Activated CD8-positive, alpha-beta T cell treated with anti-CD3 and anti-CD28 coated beads, Interleukin-2, amount 10 ng/mL, durations not matched to agents 7 days and 5 days (primary cell): ENCODE measurements at places on chromosomes 2 and 18. TPM values are rescaled to one million over a fixed set of nuclear protein-coding genes. Genes with fewer than 3 reads are reported as not detected.

DNA sequence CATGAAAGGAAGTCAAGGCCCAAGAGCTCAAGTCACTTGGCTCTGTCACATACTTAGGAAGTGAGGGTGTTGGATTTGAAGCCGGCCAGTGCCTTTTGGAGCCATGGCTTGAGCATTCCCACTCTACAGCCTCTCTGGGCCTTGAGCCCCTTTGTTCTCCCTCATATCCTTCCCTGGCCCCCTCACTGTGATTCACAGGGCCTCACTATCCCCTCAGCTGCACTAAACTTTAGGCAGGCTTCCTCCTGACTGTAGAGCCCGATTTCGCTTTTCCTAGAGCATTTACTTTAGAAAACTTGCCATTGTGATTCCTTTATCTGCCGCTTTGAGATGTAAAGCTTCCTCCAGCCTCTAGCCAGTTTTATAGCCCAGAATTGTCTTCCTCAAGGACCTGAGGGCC, 107.6 kb downstream of the FBXO15 start:
- no peaks in the 10 kb centered on the region for H3K4me1 ChIP-seq
- no peak overlapping the region for H3K4me3 ChIP-seq
- no peaks in the 10 kb centered on the region for H3K27me3 ChIP-seq
- no peaks in the 10 kb centered on the region for H3K36me3 ChIP-seq
- H3K27ac ChIP-seq = no peak overlapping the region
- no peak for DNase-seq

DNA sequence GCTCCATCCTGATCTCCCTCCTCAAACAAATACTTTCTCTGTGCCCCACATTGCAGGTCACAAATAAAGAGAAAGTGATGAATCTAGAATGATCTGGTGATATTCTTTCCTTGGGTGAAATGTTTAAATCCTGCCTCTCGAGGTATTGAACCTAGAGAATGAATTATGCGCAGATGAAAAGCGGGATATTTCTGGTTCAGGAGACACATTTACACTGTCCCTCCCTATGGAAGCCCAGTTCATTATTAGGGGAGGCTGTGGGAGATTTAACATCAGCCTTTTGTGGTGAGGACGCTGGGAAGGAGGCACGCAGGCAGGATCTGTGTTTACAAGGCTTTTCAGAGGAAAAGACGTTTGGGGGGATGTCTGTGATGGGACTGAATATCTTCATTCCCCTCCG, 20.6 kb downstream of the MAPRE2 start:
- no peak overlapping the region for H3K4me3 ChIP-seq
- H3K4me1 ChIP-seq = no peaks in the 10 kb centered on the region
- DNase-seq = no peak
- no peaks in the 10 kb centered on the region for H3K27me3 ChIP-seq

Gene AQP12B
- not detected for total RNA-seq

Gene RFTN2
- not detected for total RNA-seq
